ENCODE measurements at places on chromosomes 3 and 15.

DNA sequence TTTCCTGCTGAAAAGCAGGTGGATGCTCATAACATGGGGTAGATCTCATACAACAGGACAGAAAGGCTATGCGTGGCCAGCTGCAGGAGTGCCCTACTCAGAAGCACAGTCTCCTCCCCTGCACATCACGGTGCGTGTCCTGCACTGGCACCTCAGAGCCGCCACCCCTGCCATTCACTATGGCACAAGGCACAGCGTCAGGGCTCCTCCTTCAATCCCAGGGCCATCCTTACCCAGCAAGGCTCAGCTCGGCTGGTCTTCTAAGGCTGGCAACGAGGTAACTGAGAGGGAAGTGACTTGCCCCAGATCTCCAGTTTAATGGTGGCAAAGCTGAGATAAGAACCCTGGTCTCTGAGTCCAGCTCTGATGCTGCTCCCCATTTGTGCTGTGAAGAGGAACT lies 97.1 kb downstream of the CPN2 start:
- no peak for DNase-seq

DNA sequence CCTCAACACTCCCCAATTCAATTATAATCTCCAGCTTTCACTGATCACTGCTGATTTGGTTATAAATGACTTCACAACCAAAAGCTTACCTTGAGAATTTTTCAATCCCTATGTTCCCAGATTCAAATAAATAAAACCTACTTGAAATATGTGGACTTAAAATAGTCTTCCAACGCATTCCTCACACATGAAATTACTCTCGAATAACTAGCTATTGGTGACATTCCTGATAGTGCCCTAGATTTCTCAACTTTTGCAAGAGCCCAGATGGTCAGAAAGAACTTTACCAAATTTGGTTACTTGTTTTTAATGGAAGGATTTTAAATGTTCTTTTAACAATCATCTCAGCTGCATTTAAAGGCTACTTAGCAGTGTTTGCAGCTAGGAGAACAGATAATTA lies 605.5 kb downstream of the FHIT start:
- DNase-seq: no peak

DNA sequence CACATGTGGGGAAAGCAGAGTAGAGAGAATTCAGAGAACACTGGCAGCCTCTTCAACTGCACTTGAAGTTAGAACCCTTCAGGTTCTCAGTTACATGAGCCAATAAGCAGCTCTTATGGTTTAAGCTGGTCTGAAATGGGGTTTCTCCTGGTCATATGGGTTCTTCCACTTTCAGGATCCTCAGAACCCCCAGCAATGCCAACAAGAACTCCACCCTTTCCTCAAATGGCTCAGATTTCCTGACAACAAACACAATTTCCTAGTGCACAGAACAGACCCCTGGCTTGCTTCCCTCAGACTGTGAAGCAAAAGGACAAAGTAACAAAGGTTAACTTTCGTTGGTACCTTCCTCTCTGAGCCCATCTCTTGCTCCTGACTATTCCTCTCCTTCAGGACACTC lies 23.9 kb upstream of the FRMD4B start:
- no peak for DNase-seq

DNA sequence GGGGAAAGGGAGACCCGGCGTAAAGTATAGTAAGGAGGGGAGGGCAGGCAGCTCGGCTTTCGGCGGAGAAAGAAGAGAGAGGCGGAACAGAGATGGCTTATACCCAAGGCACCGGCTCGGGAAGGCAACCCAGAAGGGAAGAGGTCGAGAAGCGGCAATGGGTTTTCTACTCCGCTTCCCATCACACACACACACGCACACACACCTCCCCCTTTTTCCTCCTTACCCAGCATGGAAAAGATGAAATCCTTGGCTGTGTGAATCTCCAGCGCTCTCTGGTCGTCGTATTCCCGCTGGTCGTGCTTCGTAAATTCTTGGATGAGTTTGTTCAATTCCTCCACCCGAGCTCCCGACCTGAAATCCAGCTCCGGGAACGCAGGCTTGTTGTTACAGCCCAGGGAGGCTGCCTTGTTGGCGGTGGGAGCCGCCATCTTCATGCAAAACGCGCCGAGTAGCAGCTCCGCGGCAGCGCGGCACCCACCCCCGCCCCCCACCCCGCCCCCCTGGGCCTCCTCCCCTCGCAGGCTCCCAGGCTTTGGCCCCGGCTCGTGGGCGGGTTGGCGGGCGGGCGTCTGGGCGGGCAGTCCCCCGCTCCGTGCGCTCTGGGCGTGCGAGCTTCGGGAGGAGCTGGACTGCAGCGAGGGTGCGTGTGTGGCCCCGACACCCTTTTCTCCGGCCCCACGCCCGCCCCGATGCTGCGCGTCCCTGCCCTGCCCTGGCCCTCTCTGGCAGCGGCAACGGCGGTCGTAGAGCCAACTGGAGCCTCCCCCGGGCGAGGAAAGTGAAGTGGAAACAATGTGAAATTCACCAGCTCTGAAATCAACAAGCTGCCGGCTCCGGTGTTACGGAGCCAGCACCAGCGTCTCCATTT lies at the start of gene MB21D2:
Gene MB21D2 (minus strand): TSS at position 453 of the 871 bp plus-strand sequence. CDS start 16 bp downstream, at position 437.
- no peak for DNase-seq

DNA sequence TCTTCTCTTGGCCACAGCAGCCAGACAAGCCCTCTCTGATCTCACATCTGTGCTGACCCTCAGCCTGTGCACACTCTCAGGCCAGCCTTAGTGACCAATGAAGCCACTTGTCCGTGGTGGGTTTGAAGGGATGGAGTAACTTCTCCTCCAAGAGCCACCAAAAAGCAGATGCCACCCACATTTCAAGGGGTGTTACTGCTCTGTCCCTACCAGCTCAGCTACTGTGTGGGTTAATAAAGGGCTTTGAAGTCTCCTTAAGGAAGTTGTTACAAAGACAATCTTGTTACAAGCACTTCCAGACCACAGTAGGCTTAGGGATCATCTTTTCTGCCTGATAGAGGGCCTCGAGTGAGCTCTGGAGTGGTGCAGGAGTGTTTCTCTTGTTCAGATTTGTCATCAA lies 3.3 kb upstream of the CA12 start:
- DNase-seq: no peak

- DNase-seq: no peak
These were observed 2.9 kb downstream of the PIAS1 start for GRCh38 chr15:68057034-68057433.

DNA sequence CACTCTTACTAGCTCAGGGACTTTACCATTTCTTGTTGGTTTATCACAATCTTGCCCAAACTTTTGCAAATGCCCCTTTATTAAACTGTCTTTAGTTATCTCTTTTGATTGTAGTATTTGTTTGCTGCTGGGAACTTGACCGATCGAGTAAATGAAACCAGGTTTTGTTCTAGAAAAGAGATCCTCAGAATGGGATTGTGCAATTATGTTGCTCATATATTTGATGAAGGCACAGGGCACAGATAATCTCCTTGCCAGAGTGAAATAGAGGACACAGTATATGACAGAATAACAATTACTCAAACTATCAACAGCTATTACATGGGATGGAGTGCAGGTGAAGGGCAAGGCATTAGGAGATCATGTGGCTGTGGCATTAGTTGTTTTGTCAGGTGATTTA lies 216.6 kb upstream of the RASGRP1 start:
- no peak for DNase-seq

DNA sequence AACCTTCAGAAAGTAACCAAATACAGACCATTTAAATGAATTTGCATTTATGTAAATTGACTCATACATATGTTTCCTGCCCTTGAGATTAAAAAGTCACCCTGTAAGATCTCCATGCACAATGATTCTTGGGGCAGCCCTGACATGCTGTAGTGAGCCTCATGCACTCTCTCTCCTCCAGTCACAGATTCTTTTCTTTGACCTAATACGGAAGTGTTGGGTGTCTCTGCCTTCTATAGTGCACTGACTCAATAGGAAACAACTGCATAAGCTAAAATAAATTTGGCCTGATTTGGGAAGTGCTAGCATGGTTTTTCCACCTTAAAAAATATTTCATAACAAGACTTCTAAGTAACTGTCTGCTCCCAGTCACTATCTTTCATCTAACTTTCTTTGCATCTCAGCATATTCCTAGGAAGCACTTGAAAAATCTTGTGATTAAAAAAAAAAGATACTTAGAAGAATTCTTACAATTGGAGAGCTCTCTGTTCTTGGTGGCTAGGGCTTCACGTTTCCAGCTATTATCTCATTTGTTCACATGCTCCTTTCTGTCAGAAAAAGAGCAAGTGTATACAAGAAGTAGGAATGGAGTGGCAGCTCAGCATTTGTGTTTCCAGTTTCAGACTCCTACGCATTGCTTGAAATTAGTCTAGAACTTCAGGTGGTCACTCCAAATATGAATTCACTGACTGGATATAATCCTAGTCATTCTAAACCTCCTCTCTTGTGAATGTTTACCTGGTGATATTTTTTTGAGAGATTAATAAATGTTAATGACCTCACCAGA lies 207.9 kb upstream of the COL8A1 start:
- DNase-seq: no peak

Measured in stimulated activated CD8-positive, alpha-beta memory T cell treated with anti-CD3 and anti-CD28 coated beads, Interleukin-7, amount 100 ng/mL, for 1 hour (primary cell).